ENCODE measurements at places on chromosomes 6 and 20.

DNA sequence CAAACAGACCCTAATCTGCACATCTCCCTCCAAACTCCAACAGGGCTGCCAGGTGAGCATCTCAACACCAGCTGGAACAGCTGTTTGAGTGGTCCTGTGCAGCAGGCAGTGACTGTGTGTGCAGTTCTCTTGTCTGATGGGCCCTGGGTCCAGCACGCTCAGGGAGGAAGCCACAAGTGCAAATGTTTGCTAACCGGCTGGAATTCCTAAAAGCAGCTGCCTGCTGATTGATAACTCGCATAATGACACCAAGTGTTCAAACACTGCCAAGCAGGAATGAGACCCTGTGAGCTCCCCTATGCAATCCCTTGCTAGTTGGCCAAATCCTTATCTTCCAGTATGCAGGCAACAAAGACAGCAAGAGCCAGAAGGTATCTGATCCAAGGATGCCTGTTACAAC, 650.6 kb downstream of the CBLN4 start:
- no peak for DNase-seq

GRCh38 chr20:49104365-49104648, 58.2 kb downstream of the CSE1L start:
- DNase-seq: no peak

DNA sequence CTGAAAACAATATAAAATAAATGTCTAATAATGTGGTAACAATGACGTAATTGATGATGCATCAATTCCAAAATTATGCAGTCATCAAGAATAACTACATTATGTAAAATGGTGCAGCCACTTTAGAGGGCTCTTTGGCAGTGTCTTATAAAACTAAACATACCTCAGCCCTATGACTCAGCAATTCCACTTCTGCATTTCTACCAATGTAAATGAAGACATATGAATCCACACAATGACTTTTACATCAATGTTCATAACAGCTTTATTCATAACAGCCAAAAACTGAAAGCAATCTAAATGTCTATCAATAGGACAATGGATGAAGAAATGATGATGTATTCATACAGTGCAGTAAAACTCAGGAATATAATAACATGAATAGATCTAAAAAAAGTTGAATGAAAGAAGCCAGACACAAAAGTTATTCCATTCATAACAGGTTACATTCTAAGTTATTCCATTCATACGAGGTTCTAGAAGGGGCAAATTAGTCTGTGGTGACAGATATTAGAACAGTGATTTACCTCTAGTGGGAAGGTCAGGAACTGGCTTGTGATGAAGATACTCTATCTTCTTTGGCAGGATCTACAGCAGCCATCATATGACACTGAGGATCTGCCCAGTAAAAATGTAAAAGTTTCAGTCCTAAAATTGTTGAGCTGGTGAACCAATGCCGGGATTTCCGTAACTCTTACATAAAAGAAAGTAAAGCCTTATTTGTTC, 396.1 kb downstream of the PLCB1 start:
- DNase-seq: no peak

DNA sequence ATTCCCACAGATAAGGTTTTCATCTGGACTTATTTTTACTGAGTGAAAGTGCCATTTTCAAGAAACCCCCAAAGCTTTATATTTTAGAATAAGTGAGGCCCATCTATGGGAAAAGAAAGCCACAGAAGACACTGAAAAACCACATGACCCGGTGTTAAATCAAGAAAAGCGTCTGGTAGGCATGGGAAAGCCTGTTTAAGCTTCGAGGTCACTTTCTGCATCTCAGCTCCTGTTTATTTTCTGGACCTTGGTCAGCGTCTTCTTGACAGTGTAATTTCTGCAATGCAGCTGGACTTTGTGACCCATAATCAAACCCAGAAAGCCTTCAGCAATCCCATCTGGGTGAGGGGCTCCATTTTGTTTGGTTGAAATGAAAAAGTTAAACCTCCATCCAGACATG, 59.6 kb upstream of the NEDD9 start:
- DNase-seq: no peak

- no peak for DNase-seq
Observed at GRCh38 chr6:107144666-107145065, 29.4 kb upstream of the BEND3 start.

GRCh38 chr20:60913298-60913697, 338.8 kb upstream of the CDH4 start:
- DNase-seq: no peak
